ENCODE measurements at places on chromosomes 7 and 10.

DNA sequence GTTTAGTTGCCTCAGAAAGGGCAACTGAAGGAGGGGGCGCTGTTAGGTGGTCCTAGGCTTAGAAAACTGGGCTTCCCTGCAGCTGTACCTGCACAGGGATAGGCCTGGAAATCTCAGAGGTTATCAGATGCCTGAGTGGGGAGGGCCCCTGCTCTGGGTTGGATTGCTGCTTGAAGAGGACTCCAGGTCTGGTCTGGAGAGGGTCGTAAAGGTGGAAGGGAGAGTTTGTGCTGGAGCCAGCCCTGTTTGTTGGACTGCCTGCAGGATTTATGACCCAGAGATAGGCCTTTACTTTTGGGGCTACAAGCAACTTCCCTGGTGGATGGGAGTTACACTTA, 765.9 kb downstream of the GRID1 start:
- no peak for DNase-seq

GRCh38 chr7:121186746-121187145, 142.1 kb upstream of the WNT16 start:
- no peak for DNase-seq

GRCh38 chr10:84762754-84763394, 434.5 kb downstream of the CCSER2 start:
- DNase-seq: no peak

GRCh38 chr10:133009218-133009950, 67.0 kb upstream of the CFAP46 start:
- no peak for DNase-seq

DNA sequence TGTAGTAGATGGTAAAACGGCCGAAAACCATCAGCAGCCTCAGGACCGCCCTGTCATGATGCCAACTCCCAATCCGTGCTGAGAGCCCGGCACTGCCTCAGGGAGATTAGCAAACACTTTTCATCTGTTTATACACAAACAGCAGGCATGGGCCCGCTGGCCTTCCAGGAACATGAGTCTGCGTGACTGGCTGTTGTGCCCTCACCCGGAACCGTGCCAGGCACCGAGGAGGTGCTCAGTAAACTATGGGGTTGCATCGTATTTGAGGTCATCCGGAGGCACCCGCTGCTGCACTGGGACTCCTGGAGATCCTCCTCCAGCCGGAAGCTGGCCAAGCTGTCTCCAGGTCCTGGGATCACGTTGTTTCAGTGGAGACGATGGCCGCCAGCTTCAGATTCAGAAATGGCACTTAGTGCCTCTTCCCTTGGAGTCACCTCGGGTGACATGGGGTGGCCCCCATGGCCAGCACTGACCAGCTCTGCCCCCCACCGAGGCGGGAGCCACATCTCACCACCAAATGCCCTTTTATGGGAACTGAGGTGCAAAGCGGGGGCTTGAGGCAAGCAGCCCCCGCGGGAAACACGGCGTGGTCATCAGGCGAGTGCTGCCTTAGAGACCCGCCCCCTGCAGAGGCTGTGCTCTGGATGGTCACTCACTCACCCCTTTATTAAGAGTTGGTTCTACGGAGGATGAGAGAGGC, 585.9 kb downstream of the PTPRN2 start:
- no peak for DNase-seq

- no peak for DNase-seq
Measured at GRCh38 chr7:1735262-1735661, 65.2 kb downstream of the ELFN1 start.

- DNase-seq: no peak
Measured at GRCh38 chr7:151630851-151631569, 111.3 kb upstream of the RHEB start.

GRCh38 chr10:97754726-97755125, 17.1 kb downstream of the SFRP5 start:
- DNase-seq: no peak

GRCh38 chr7:151083824-151084160, 499 bp upstream of the TMUB1 start:
- no peak for DNase-seq

- DNase-seq: no peak
Measured at GRCh38 chr7:52959336-52959735, 76.1 kb upstream of the POM121L12 start.

DNA sequence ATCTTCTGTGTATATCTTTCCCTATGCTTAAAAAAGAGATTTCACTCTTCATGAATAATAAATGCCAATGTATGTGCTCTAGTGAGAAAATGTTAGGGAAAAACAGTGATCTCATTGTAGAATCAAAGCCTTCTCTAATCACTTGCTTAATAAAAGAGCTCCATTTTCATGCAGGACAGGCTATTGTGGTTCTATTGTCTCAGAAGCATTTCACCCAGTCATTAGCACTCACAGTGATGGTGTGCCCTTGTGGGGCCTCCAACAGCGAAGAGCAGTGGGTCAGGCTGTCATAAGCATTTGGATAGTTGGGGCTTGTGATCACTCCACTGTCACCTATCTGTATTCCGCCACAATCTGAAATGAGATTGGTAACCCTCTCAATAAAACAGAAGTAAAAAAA, 83.9 kb upstream of the RSU1 start:
- no peak for DNase-seq

GRCh38 chr7:23136216-23136615, 30.6 kb downstream of the KLHL7 start:
- no peak for DNase-seq

DNA sequence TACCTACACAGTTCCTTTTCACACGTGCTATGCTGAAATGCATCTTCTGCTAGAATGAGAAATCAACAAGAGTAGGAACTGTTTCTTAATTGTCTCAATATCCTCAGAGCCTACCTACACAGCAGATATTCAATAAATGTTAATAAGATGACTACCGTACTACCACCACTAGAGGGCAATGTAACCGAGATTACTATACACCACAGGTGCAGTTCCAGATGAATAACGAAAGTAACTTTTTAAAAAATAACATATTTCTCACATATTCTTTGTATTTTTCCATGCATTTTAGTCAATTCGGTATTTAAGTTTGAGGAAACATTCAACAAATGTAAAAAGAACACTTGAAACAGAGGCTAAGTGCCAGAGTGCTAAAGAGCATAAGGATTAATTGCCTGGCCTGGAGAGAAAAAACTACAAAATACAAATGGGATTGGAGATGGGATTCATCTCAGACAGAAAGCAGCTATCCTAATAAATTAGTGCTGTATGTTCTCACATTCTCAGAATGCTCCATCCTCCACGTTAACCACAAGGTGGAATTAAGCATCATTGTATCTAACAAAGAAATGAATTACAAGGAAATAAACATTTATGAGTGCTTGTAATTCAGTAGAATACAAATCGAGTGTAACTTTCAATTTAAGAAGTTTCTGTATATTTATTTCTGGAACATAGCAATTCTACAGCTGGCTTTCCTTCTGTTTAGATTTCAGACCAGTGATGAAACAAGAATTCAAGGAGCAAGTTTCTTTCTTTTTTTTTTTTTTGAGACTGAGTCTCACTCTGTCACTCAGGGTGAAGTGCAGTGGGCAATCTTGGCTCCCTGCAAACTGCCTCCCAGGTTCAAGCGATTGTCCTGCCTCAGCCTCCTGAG, 20.3 kb upstream of the HECTD2 start:
- DNase-seq: no peak

- no peak for DNase-seq
Measured at GRCh38 chr10:35355971-35356724, 19.8 kb downstream of the CCNY start.

DNA sequence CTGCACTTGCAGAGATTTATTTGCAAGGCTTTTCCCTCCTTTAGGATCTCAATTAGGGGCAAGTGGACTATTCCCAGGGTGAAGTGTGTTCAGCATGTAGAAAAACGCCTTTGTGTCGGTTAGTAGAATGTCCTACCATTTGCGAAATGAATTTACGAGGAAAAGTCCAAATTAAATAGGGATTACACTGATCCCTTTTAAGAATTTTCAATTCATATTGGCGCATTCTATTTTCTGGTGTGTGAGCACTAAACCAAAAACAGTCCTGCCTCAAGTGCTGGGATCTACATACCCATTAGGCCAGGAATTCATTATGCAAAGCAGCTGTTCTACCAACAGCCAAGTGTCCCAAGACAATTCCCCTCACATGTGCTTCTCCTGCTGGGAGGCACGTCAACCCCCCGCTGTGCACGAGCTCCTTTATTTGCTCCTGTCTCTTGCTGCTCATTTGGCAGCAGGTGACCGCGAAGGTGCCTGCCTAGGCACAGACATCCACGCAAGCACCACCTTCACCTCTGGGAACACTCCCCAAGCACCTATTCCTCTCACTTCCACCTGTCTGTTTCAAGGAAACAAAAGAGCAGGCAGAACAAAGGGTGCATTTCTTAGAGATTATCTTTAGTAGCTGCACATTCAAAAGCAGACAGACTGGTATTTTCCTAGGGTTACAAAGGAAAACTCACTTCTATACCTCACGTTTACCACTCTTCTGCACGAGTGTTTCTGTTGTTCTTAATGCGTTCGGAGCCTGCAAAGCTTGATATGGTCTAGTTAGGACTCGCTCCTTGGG, 134.6 kb upstream of the FGFR2 start:
- DNase-seq: no peak

DNA sequence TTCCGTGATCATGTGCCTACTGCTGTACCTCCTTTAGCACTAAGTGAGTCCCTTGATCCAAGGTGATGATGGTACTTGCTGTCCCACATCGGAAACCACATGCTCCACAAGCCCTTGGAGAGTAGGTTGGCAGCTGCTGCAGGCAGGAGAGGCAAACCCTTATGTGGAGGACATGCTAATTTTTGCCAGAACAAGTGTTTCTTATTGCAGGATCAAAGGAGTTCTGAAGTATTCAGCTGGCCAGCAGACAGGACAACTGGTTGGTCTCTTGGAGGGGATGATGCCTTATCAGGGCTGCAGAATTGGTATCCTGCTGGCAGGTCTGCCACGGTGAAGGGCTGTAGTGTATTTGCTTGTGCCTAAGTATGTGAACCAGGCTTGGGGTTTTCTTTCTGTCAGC, 36.8 kb downstream of the NACAD start:
- no peak for DNase-seq

DNA sequence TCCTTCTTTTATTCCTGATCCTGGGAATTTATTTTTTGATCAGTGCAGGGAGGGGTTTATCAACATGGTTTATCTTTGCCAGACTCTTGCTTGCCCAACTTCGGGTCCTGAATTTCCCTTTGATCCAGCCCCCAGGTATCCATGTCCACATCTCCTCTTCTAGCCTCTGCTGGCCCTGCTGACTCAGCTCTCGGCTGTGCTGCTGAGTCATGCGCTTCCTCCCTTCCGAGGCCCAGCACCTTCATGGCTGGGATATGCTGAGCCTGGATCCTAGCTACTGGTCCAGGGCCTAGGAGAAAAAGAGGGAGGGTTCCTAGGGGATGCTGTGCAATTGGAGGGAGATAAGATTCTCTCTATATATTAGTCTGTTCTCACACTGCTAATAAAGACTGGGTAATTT, 380.7 kb upstream of the SHH start:
- DNase-seq: no peak

- DNase-seq: no peak
Measured at GRCh38 chr7:107461938-107462533, 7.8 kb upstream of the GPR22 start.

GRCh38 chr10:75319274-75319673, 82.3 kb downstream of the ZNF503 start:
- no peak for DNase-seq

Data from NK-92 treated with Interleukin-12 subunit alpha and Interleukin-12 subunit beta, amount 100 ng/mL, for 24 hours (cell line).